ENCODE measurements at places on chromosomes 7 and 10.

- DNase-seq = no peak
Observed at GRCh38 chr10:109427411-109427810, 495.9 kb downstream of the XPNPEP1 start.

- DNase-seq = no peak
Observed at GRCh38 chr7:70761711-70762328, 370.1 kb upstream of the GALNT17 start.

- DNase-seq = no peak
Observed at GRCh38 chr10:5117026-5117425, 22.8 kb downstream of the AKR1C3 start.

GRCh38 chr10:98170249-98171117 lies 36.0 kb downstream of the R3HCC1L start:
- no peak for DNase-seq

DNA sequence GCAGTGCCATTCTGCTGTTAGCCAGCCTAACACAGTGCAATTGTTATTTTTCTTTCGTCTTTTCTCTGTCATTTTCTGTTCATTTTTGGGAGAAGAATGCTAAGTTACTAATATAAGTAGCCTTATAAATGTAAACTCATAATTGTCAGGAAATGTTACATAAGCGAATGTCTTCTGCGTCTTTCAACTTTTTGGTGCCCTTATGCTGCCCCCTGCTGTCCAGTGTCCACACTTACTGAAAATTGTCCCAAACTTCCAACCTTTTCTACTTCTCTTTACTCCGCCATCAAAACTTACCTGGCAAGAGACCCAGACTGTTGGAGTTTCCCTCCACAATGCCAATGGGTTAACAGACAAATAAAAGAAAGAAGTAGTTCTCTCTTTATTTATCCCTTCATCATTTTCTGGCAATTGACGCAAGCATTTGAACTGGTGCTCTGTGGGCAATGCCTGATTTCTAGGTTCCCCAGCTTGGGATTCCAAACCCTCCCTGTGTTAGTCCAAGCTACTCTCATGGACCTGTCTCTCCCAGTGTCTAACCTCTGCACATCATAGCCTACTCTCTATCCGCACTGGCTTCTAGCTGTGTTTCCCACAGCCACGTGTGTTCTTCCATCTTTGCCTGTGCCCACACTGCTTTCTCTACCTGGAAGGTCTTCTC lies 21.0 kb upstream of the EPC1 start:
- peak; percentile 40 for DNase-seq

DNA sequence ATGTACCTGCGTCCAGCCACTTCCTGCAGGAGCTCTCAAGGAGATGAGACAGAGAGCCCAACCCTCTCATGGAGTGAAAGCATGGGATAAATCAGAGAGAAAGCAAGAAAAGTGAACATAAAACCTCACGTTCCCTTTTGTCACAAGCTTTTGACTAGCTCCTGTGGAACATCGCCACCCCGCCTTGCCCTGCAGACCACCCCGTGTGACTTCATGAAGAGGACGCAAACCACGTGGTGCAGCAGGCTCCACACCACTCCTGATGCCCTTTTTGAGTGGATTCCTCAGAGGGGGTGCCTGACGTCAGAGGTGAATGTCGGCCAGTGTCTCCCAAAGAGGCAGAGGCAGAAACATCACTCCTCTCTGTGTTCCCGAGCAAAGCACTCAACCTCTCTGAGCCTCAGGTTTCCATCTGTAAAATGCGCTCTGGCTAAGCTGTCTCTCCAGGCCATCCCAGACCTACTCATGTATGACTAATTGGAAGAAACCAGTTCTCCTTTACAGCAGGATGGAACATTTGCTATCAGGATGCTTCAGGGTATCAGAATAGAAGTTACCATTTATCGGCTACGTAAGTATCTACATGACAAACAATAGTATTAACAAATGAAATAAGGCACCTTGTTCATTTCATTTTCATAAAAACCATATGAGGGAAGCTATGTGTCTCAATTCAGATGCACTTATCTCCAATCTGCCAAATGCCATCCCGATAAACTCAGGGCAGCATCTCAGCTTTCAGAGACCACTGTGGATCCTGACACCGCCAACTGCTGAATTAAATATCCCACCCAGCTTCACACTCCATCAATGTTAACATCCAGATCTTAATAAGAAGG lies 5.3 kb downstream of the ZNF488 start:
- DNase-seq = no peak

- no peak for DNase-seq
Observed at GRCh38 chr7:96320442-96320841, 1.5 kb downstream of the SLC25A13 start.

DNA sequence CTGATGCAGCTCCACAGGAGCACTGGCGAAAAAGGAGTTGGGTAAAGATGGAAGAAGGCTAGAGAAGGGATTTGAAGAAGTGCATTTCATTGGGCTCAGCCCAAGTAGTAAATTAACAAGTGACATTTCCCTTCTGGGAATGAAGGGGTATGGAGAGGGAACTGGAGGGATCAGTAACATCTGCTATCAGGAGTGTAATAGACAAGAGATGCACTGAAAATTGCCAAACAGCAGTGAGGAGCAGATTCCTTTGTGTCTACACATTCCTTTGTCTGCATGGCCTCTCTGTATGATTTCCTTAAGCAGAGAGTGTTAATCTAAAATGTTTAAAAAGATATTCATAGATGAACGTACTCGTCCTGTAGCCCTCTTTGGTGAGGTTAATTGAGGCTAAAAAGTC lies 148.2 kb upstream of the FERD3L start:
- no peak for DNase-seq

DNA sequence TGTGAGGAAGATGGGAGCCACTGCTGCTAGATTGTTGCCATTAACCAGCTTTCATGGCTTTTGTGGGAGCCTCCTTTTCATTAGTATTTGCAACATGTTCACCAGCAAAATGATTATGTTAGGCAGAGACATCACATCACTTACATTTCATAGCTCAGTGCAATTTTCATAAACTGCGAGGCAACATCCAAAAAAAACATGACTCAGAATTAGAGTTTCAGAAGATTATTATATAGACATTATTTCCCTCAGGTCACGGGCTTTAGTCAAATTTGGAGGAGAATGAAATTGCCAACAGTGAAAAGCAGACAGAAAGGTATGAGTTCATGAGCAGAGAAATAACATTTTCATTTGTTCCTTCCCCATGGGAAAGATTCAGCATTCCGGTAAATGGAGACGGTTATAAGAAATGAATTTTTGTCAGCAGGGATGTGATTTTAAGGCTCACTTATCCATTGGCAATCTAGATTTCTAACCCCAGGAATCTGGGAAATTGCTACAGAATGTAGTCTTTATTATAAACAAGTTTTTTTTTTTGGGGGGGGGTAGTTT lies 573.2 kb downstream of the AUTS2 start:
- DNase-seq = no peak

- DNase-seq = no peak
Observed at GRCh38 chr10:4984971-4985594, 18.6 kb downstream of the AKR1C2 start.

- no peak for DNase-seq
Observed at GRCh38 chr7:77245015-77245755, 45.6 kb upstream of the FGL2 start.

GRCh38 chr7:15478401-15478800 lies 83.4 kb downstream of the AGMO start:
- no peak for DNase-seq

GRCh38 chr10:133170092-133170491 lies 10.1 kb downstream of the KNDC1 start:
- DNase-seq = no peak

DNA sequence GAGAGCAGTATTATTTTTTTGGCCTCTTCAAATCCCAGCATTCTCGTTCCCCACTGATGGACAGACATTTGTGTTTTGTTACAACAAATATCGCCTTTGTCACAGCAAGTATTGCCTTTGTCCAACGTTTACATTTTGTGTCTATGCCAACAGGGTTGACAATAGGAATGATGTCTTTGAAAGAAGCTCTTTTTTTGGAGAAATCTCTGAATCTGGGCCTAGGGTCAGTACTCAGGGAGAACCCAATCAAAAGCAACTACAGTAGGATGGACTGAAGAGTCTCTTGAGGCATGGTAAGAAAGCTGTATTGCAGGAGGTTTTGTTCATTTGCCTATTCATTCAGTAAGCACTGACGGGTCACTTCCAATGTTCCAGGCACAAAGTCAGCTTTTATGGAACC lies 57.7 kb upstream of the KLF14 start:
- DNase-seq = no peak

- peak; percentile 13 for DNase-seq
Observed at GRCh38 chr7:5423976-5424748, 528 bp upstream of the TNRC18 start.

DNA sequence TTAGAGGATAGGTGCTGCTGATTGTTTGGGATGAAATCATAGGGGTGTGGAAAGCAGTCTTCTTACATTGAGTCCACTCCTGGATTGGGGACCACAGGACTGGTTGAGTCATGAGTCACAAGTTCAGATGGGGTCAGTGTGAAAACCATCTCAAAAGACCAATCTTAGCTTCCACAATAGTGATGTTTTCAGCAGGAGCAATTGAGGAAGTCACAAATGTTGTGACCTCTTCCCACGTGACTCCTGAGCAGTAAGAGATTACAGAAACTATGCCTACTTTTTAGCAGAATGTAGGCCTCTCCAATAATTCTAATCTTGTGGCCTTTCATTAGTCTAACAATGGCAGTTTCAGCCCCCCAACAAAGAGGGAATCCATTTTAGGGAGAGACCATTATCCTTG lies 256.9 kb upstream of the CDC14C start:
- no peak for DNase-seq

DNA sequence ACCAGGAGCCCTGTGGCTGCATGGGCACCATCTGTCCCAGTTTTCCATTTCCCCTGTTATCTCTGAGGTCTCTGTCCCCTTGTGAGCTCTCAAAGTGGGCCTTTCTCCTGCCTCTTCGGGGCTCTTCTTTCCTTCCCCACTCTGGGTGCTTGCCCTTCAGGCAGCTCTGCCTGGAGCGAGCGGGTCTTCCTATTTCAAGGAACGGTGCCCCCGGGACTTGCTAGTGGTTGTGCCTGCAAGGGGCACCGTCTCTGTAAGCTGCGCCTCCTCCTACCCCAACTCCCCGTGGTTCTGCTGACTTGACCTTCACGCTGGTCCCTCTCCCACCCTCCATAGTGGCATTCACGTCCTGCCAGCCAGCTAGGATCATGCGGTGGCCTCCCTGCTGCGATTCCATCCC lies 110.1 kb downstream of the DOCK1 start:
- DNase-seq = no peak

DNA sequence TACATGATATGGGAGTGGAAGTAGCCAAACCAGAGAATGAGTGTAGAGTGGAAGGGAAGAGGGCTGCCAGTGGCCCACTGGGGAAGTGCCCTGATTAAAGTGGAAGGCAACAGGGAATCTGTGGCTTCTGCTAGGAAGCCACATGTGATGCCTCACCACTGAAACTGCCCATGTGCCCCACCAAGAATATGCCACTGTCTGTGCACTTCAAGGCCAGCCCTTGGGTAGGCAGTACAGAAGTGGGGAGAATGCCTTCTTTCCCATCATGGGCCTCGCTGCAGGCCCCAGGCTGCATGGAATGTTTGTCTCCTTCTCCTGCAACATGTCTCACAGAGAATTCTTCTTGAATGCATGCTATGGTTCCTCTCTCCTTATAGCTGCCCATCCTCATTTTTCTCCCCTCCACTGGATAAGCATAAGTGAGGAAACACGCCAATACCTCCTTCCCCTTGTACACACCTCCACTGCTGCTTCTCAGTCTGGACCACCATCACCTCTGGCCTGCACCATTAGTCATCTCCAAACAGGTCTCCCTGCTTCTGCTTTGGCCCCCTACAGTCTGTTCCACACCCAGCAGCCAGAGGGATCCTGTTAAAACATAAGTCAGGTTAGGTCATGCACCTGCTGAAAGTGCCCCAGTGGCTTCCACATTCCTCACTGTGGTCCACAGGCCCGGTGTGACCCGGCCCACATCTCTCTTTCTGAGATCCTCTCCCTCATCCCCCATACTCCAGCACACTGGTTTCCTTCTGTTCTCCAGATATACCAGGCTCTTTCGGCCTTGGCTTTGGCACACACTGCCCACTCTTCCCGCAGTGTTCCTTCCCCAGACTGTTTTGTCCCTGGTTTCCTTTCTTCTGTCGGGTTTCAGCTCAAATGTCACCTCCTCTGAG lies 37.1 kb downstream of the SNX10 start:
- DNase-seq = no peak

- DNase-seq = no peak
Observed at GRCh38 chr10:86357041-86357440, 9.6 kb downstream of the GRID1 start.

GRCh38 chr10:87976101-87976743 lies 112.8 kb downstream of the PTEN start:
- no peak for DNase-seq

- no peak for DNase-seq
Observed at GRCh38 chr10:32882076-32882475, 76.0 kb downstream of the ITGB1 start.

DNA sequence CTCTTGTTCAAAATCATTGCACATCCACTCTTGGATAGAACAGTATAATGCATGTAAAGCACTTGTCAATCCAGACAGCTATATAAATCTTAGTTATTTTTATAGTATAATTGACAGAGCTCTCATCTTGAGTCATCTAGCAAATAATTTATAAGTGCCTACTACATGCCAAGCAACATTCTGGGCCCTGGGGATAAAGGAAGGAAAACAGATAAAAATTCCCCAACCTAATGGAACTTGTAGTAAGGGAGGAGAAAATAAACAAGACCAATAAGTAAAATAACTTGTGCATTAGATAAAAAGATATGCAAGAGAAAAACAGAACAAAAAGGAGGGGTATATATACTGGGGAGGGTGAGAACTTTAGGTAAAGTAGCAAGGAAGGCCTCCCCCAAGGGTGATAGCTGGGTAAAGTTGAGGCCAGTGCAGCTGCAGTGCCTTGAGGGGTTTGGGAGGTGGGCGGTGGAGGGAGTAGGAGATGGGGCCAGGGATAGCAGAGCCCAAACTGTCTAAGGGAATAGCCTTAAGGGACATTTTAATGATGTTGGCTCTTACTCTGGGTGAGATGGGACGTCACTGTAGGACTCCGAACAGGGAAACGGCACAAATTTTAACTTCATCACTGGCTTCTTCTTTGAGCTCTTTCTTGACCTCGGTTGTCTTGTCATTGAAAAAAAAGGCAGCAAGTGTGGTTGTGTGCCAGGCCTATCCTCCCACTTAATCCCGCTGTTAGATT lies 79.3 kb upstream of the SEC61G start:
- no peak for DNase-seq

- DNase-seq = no peak
Observed at GRCh38 chr7:42673951-42674350, 237.9 kb downstream of the C7orf25 start.

GRCh38 chr7:107304063-107304462 lies 135.3 kb downstream of the HBP1 start:
- no peak for DNase-seq

Data from stimulated activated CD8-positive, alpha-beta memory T cell treated with anti-CD3 and anti-CD28 coated beads, Interleukin-2, amount 100 ng/mL, for 1 hour (primary cell).